ENCODE measurements at places on chromosomes 2 and 18. TPM values are rescaled to one million over a fixed set of nuclear protein-coding genes. Genes with fewer than 3 reads are reported as not detected.

DNA sequence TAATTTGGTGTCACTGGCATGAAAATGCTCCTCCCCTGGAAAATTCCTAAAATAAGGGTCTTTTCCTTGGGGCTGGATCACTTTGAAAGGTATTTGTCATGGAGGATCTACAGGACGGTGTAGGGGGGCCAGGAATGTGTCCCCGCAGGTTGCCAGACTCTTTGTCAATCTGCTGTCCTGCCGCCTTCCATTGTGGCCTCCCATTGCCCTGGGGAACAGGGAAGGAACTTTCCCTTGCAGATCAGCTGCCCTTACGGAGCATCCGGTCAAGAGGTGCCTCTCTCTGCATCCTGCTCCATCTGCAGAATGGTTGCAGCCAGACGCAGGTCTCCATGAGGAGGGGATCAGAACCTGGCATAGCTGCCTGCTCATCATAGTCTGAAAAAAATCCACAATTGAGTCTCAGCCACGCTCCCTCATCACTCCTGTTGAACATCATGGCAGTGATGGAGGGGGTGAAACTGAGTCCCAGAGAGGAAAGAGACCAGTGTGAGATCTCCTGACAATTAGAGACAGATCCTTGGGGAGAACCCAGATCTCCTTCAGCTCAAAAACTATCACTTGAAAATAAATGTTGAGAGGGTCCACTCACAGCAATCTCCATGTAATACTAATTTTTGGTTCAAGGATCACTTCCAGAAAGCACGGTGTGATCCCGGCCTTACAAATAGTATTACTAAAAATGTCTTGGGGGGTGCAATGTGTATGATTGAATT lies 244.8 kb downstream of the MYCN start:
- DNase-seq: no peak

DNA sequence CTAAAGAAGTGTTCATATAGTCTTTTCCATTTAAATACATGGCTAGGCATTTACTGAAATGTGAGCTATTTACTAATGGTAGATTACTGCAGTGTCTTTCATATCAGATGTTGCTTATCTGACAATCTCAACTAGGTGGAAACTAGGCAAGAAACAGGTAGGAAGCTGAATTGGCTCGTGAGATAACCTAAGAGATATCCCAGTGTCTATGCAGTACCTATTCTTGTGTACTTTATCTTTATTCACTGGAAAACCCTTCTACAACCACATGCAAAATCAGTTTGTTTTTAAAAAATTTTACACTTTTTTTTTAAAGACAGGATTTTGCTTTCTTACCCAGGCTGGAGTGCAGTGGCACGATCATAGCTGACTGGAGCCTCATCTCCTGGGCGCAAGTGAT lies 63.8 kb downstream of the PLCL1 start:
- no peak for DNase-seq

KCNG2 gene
- not detected for total RNA-seq

- no peak for DNase-seq
Observed at GRCh38 chr18:1999387-1999786, 571.9 kb downstream of the METTL4 start.

GRCh38 chr2:101012706-101013181 lies 10.7 kb downstream of the RPL31 start:
- peak; percentile 39 for DNase-seq

- no peak for DNase-seq
Observed at GRCh38 chr18:56393870-56394269, 244.5 kb downstream of the TXNL1 start.

FMNL2 gene
- 24.7 TPM for total RNA-seq

- DNase-seq: peak; percentile 22
Observed at GRCh38 chr2:59866436-59866835, 687.0 kb downstream of the BCL11A start.

RESP18 gene
- not detected for total RNA-seq

OTX1 gene
- total RNA-seq: 1.5 TPM

TET3 gene
- 5.3 TPM for total RNA-seq

GRCh38 chr2:73862987-73863386 lies 29.8 kb upstream of the ACTG2 start:
- DNase-seq: no peak

- DNase-seq: no peak
Observed at GRCh38 chr2:150944315-150944714, 317.3 kb downstream of the RBM43 start.
